Suprapubic skin (tissue), 4 donors: ENCODE measurements at places on chromosomes 4 and X. TPM values are rescaled to one million over a fixed set of nuclear protein-coding genes. Genes with fewer than 3 reads are reported as not detected.

Gene CYLC1
- total RNA-seq = not detected

Gene SPON2
- total RNA-seq = 52.3 TPM

Gene FAM149A
- 3.7 TPM for total RNA-seq

Gene MAGEA9B
- not detected for total RNA-seq

Gene JAKMIP1
- 0.24 TPM for total RNA-seq

Gene EMD
- total RNA-seq = 57.0 TPM

Gene SPACA5
- not detected for total RNA-seq

Gene HELT
- total RNA-seq = 1.5 TPM

Gene SHISA3
- not detected for total RNA-seq

Gene NEUROG2
- total RNA-seq = not detected

Gene ERAS
- not detected for total RNA-seq

Gene NELFA
- 36.0 TPM for total RNA-seq

Gene BST1
- total RNA-seq = 4.1 TPM

Gene MAGEB4
- total RNA-seq = not detected

Gene P2RY8
- not detected for total RNA-seq

Gene ACOX3
- 73.5 TPM for total RNA-seq

Gene UGT2B17
- not detected for total RNA-seq

Gene PGAM4
- total RNA-seq = not detected
